Activated CD4-positive, alpha-beta T cell treated with anti-CD3 and anti-CD28 coated beads, Interleukin-2, amount 10 ng/mL, durations not matched to agents 7 days and 5 days (primary cell): ENCODE measurements at places on chromosomes 3 and 15. TPM values are rescaled to one million over a fixed set of nuclear protein-coding genes. Genes with fewer than 3 reads are reported as not detected.

CPNE9 gene
- 0.25 TPM for total RNA-seq

GOLGA6B gene
- not detected for total RNA-seq

SLC51B gene
- not detected for total RNA-seq

CYP1A2 gene
- total RNA-seq: not detected

TMIE gene
- total RNA-seq: 1.2 TPM

- DNase-seq: no peak
- H3K27ac ChIP-seq: no peak overlapping the region
- H3K4me1 ChIP-seq: no peaks in the 10 kb centered on the region
- no peak overlapping the region for H3K4me3 ChIP-seq
Measured at GRCh38 chr3:117589454-117589853, 879.9 kb downstream of the TUSC7 start.

DNA sequence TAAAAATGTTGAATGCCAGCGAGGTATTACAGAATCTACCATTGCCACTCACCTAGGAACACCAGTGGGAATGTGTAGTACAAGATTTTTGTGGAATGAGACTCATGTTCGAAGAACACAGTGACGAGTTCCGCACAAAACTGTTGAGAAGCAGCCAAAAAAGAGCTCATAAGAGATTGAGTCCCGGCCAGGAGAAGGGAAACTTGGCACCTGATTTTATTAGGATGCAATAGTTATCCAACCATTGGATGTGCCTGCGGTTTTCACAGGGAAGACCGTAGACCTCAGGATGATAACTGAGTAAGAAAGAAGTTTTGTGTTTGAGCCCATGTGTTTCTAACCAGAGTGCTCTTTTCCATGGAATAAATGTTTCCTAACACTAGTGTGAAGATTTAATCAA lies 88.9 kb downstream of the PTPRG start:
- no peaks in the 10 kb centered on the region for H3K27me3 ChIP-seq
- H3K36me3 ChIP-seq: no peaks in the 10 kb centered on the region
- no peak for DNase-seq

DNA sequence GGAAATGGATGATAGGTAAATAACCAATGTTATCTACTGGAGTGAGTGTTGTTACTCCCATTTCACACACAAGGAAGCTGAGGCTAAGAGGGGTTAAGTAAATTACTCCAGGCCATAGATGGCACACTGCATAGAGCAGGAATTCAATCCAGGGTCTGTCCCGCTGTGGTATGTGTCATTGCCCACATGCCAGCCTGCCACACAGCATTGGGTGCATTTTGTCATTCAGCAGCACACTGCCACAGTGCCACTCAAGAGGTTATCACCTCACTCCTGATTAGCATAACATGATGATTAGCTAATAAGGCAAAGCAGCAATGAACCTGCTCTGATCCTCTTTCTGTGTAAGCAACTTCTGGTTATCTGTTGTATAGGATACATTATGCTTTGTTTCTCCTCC lies 157.4 kb upstream of the CTNNB1 start:
- H3K4me3 ChIP-seq: no peak overlapping the region
- H3K27ac ChIP-seq: no peak overlapping the region
- peaks cover 1% of the 10 kb centered on the region for H3K27me3 ChIP-seq
- no peaks in the 10 kb centered on the region for H3K4me1 ChIP-seq

GRCh38 chr3:21326704-21327475 lies 424.1 kb downstream of the ZNF385D start:
- H3K27ac ChIP-seq: no peak overlapping the region
- no peak overlapping the region for H3K4me3 ChIP-seq
- H3K27me3 ChIP-seq: no peaks in the 10 kb centered on the region
- peaks cover 2% of the 10 kb centered on the region for H3K4me1 ChIP-seq
- no peaks in the 10 kb centered on the region for H3K36me3 ChIP-seq

DNA sequence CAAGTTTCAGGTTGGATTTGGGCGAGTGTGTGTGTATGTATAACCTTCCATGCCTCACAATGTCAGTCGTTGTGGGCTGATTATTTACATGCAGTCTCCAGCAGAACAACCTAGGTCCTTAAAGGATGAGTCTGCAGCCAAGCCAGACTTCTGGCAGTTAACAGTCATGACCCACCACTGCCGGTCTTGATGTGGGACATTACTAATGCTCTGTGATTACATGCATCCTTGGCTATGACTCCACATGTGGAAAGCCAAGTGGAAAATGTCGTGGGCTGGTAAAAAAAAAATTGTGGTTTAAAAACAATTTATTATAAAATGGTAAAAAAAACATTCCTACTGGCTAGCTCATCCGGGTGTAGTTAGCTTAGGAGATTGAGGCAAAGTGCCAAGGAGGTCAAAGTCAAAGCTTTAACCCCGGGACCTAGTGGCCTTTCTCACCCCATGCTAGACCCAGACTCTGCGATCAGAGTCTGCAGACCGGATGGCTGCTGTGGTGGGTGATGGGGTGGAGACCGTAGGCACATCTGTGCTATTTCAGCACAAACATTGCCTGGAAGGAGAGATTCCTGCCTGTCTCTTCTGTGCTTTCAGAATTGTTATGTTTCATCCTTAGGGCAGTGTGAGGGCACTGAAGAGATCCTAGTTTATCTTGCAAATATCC lies 6.8 kb downstream of the RARRES1 start:
- H3K4me3 ChIP-seq: no peak overlapping the region
- peaks cover 11% of the 10 kb centered on the region for H3K36me3 ChIP-seq
- H3K4me1 ChIP-seq: peaks cover 43% of the 10 kb centered on the region
- no peak overlapping the region for H3K27ac ChIP-seq
- H3K27me3 ChIP-seq: no peaks in the 10 kb centered on the region

DNA sequence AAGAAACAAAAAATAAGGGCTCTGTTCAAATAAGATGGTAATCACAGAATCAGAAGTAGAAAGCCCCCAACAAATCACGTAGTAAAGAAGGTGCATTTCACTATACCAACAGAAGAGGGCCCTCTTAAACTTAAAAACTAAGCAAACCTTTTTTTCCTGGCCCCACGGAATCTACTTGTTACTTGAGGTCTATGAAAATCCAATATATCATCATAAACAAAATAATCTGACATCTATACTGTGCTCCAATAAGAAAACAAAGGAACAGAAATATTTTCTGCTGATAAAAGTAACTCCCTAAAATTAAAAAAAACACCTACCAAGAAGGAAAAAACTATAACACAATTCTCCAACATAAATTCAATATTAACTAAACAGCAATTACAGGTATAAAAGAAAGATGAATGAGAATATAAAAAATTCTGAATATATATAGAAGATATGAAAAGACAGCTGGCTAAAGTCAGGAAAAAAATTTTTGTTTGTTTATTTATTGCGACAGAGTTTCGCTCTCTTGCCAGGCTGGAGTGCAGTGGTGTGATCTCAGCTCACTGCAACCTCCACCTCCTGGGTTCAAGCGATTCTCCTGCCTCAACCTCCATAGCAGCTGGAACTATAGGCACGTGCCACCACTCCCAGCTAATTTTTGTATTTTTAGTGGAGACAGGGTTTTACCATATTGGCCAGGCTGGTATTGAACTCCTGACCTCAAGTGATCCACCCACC lies 81.8 kb downstream of the CLASP2 start:
- H3K27ac ChIP-seq: no peak overlapping the region
- no peak overlapping the region for H3K4me3 ChIP-seq
- peaks cover 2% of the 10 kb centered on the region for H3K4me1 ChIP-seq
- no peaks in the 10 kb centered on the region for H3K36me3 ChIP-seq

- H3K27ac ChIP-seq: peak overlapping the region; percentile 73
- peaks cover 1% of the 10 kb centered on the region for H3K27me3 ChIP-seq
- H3K4me3 ChIP-seq: peak overlapping the region; percentile 56
- DNase-seq: no peak
Measured at GRCh38 chr3:16849795-16850194, 35.0 kb upstream of the PLCL2 start.

GRCh38 chr15:36958606-36959005 lies 141.7 kb downstream of the MEIS2 start:
- H3K36me3 ChIP-seq: no peaks in the 10 kb centered on the region
- no peak overlapping the region for H3K4me3 ChIP-seq
- H3K27me3 ChIP-seq: no peaks in the 10 kb centered on the region
- H3K27ac ChIP-seq: no peak overlapping the region
- no peak for DNase-seq
- no peaks in the 10 kb centered on the region for H3K4me1 ChIP-seq

DNA sequence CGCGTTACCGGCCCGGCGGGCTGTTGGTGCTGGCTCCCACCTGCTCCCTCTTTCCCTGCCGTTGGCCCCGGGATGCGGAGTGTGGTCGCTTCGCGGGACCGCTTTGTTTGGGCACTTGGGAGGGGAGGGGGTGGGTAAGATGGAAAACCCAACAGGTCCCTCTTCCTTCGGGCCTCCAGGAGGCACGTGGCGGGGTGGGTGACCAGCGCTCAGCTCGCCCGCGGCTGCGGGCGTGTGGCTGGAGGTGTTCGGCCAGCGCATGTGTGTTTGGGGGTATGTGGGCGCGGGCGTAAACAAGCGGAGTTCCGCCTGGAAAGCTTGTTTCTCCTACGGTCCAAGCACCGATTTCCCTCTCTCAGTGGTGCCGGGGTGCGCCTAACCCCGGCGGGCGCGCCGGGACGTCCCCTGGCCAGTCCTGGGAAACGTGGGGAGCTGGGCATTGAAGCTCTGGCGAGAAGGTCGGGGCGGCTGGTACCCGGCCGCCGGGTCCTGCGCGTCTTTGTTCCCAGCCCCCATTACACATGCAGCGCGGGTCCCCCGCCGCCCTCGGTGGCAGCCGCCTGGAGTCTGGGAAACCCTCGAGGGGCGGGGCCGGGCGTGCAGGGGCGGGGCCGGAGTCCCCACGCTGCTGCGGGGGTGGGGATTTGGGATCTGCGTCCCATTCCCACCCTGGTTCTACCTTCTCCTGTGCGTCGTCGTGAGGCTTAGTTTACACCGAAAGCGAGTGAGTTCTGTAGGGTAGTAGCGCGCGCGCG lies 1.4 kb downstream of the ACVR2B start:
- peak overlapping the region; percentile 88 for H3K27ac ChIP-seq
- H3K4me1 ChIP-seq: peaks cover 25% of the 10 kb centered on the region
- peak overlapping the region; percentile 88 for H3K4me3 ChIP-seq
